ENCODE measurements at places on chromosomes 6 and 20.

GRCh38 chr6:46276576-46277142, 105.9 kb upstream of the ENPP5 start:
- no peak for DNase-seq

DNA sequence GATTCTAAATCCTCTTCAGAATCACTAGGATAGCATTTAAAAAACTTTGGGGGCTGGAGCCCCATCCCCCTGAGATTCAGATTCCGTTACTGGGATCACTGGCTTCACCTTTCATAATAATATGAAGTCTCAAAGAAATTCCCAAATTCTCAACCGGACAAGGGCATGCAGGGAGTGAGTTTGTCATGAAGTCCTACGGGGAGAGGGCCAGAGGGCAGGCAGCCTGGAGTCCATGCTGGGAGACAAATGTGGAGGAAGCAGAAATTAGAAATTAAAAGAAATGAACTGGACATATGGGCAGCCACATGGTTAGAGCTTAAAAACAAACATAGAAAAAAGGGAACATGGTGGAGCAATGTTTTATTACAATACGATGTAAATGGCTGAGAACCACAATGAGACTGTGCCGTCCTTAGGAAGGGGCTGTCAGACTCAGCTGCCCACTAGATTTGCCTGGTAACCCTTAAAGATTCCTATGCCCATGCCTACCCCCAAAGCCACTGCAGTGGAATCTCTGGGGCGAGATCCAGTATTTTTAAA, 142.6 kb downstream of the CEBPB start:
- no peak for DNase-seq

- no peak for DNase-seq
Measured at GRCh38 chr20:45976086-45976485, 4.1 kb upstream of the ZNF335 start.

DNA sequence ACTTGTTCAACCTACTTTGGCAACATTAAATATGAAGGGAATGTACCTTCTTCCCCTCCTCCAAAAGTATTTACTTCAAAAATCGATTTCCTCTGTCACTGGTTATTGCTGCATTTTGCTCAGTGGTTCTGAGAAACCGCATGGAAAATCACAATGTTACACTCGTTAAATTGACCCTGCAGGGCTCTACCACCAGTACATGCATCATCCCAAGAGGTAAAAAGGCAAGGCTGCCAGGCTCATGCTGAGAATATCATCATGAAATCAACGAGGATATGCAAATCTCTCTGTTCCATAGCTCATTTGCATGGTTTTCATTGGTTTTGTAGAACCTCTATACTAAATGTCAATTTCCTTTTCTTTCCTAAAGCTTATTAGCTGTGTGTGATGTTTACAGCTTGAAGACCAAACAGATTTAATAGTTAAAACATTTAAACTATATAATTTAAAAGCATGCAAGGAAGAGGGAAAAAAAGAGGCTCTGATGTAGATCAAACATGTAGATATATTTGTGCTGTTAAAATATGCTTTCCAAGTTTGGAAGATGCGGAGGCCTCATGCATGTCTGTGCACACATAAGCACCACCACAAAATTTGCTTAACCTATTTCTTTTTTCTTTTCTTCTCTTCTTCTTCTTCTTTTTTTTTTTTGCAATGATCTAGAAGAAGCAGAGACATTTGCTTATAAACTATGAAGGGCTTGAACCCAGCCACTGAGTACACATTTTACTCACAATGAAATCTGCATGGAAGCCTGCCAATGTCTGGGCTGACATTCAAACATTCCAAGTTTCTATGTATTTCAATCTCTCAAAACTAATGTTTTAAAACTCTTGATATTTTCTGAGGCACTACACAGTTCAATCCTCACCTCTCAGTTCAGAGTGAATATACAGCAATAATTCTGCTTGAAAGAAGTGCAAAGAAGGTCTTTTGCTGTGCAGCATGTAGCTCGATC, 194.0 kb downstream of the GMPR start:
- no peak for DNase-seq

GRCh38 chr6:33602180-33602579, 18.9 kb upstream of the ITPR3 start:
- DNase-seq, result no peak

DNA sequence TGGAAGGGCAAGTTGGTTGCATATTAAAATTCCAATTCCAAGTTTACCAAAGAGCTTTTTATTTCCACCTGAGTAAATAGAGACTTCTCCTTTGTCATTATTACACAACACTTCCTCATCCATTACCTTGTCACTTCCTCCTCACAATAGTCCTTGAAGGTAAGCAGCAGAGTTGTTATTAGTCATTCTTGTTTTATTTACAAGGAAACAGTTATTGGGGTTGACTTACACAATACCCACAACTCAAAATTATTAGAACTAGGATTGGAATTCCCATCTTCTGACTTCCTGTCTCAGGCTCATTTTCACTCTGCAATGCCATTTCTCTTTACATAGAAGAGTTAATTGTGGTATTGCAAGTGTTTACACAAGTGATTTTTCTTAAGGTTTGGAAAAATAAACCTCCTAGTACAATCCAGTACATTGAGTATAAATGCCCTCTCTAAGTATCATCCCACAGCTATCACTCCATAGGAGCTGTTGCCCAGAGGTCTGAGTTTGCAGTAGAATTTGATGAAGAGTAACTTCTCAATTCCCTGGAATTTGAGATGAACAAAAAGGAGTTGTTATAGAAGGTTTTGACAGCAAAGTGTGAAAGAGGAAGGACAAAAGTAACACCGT, 28.9 kb upstream of the MTRF1L start:
- DNase-seq, result no peak

DNA sequence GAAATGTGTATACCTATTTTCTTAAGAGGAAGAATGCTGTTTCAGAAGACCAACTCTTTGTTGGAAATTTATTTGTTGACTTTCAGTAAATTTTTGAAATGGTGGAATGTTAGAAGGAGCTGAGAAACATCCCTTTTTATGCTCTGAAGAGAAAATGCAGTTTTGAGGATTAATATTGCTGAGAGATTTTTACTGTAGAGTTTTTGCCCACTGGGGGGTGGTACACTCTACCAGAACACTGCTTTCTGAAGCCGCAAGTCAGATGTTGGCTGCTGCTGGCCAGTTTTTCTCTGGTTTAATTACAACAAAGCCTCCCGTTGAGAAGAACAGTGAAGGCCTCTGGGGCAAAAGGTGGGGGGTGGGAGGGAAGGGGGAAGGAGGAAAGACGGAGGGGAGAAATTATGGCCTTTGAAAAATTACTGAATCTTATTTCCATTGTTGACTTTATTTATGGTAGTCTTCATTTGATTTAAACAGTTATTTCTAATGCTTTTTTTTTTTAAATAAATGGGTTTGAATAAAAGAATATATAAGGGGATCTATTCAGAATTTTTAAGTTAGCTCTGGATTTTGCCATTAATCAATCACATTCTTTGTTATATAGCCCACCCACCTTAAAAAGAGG, 3.0 kb downstream of the FLRT3 start:
- peak; percentile 37 for DNase-seq

GRCh38 chr6:33958526-33959328, 154.9 kb upstream of the MLN start:
- DNase-seq, result no peak

DNA sequence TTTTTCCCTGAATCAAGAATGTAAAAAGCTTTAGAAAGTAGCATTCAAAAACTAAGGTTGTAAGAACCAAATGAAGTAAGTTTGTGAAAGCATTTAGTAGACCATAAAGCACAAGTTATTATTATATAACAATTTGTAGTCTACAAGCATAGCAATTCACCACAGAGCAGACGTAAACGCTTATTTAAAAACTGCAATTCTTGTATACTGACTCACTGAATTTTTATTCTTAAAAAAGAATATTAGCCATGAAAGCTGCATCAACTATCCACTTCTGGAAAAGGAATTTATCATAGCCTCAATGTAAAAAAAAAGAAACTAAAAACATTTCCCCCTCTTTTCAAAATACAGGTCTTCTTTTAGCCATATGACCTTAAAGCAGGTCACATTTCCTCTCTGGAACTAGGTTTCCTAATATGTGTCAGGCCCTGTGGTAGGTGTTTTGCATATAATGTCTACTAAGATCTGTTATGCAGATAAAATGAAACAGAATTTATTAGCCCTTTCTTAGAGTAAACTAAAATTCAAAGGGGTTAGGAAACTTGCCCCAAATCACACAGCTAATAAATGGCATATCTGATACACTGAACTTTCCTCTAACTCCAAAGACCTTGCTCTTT, 2.1 kb downstream of the MAP3K7 start:
- no peak for DNase-seq

- no peak for DNase-seq
Measured at GRCh38 chr6:19998541-19998940, 161.4 kb downstream of the ID4 start.

DNA sequence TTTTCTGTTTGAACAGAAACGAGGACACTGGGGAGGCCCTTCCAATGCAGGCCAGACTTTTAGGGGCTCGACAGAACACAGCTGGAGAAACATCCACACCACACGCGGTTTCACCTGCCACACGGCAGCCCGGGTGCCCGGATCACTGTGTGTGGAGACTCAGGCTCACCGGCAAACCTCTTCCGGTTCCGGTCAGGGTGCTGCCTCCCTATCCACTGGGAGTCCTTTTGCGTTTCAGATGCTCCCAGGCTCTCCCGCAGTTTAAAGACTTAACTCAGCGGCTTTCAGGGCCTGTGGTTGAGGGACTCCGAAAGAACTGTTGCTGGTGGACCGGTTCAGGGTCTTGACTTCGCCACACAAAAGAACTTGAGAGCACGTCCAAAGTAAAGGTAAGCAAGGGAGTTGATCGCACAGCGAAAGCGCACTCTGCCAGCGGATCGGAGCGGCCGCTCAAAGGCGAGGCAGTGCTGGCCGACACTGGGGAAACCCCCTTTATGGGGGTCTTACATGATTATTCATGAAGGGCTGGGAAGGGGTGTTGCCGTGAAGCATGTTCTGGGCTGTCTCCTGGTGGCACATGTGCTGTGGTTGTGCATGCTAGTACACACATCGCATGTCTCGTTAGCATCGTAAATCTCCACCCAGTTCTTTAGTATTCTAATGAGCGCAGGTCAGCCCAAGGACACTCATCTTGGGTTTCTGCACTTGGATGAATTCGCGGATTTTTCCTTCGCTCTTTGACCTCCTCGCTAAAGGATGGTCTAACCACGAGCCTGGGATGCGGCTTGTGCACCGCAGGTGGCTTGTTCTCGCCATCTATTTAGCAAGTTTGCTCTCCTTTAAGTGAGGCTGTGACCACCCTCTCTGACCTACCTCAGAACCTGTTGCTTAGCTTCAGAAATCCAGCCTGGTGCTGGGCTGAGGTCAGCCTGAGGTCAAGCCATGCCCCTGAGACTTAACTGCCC, 180.3 kb downstream of the CDH26 start:
- no peak for DNase-seq

DNA sequence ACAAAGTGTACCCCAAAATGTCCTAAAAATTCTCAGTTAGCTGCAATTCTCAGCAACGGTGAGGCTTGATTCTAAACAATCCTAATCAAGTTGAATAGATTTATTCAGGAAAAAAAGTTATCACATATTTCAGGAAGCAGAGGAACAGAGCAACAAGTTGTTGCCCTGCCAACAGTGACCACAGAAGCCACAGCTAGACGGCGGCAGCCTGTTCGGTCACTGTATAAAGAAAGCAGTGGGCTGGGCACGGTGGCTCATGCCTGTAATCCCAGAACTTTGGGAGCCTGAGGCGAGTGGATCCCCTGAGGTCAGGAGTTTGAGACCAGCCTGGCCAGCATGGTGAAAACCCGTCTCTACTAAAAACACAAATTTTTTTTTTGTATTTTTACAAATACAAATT, 171.2 kb upstream of the BMP5 start:
- DNase-seq, result peak; percentile 31

GRCh38 chr20:12386821-12387220, 469.1 kb downstream of the BTBD3 start:
- DNase-seq, result no peak

GRCh38 chr20:13922241-13922640, 68.2 kb downstream of the SEL1L2 start:
- no peak for DNase-seq

All from retinal pigment epithelial cell (primary cell).